ENCODE measurements at places on chromosomes 7 and 10. TPM values are rescaled to one million over a fixed set of nuclear protein-coding genes. Genes with fewer than 3 reads are reported as not detected.
A peak's percentile ranks its signal among the peaks of the same experiment; 100 is the strongest.

GRCh38 chr7:128000854-128001265 is 30.4 kb downstream of the LRRC4 start:
- no peak for DNase-seq

Gene ACBD7
- 6.1 TPM for total RNA-seq

Gene LRRC4
- 5.8 TPM for total RNA-seq

DNA sequence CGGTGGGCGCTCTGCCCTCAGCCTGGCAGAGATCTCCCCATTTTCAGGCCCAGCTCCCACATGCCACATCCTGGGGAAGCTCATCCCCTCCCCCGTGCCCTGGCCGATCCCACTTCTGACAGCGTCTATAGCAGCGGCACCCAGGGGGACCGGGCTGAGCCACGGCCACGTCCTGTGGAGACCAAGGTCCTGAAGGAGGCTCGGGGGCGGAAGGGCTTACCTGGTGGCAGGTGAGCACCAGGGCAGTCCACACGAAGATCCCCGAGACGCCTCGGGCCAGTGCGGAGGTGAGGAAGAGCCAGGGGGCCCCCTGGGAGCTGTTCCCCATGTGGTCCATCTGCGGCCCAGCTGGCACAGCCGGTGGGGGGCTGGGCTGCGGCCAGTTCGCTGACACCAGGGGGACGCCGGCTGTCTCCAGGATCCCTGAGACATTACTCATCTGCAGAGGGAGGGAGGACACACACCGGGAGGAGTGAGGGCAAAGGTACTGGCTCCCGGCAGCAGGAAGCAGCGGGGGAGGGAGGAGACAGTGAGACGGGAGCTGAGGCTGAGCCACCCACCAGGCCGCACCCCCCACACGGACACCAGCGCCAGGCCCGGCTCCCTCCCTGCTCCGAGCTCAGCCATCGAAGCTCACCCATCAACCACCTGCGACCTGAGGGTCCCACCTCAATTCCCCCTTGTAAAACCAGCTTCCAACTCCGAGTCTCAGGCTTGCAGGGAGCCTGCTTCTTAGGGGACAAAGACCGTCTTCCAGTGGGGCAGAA is 776 bp downstream of the TMEM184A start:
- DNase-seq, result peak; percentile 92

- DNase-seq, result no peak
Observed at GRCh38 chr10:119640875-119641526, 10.2 kb upstream of the BAG3 start.

DNA sequence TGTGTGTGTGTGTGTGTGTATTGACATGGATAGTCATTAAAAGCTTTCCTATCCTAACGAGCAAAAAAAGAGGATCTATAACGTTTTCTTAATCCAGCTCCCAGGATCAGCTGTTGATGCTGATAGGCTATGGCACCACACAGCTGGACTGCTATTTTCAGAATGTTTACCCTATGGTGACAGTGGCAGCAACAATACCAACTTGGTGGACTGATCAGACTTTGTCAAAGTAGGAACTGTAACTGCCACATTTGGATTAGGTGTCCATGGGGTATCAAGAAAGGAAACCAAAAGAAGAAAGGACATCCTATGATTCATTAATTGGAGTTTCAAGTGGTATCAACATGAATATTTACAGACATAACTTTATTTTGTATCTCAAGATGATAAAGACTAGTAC is 2.7 kb upstream of the CLEC5A start:
- DNase-seq, result no peak

GRCh38 chr10:34286136-34286739 is 528.9 kb downstream of the PARD3 start:
- peak; percentile 2 for DNase-seq

GRCh38 chr10:4357911-4358310 is 468.1 kb upstream of the AKR1E2 start:
- no peak for DNase-seq

GRCh38 chr10:2618690-2619089 is 448.7 kb upstream of the PFKP start:
- no peak for DNase-seq

Gene NCOA4
- 111 TPM for total RNA-seq

DNA sequence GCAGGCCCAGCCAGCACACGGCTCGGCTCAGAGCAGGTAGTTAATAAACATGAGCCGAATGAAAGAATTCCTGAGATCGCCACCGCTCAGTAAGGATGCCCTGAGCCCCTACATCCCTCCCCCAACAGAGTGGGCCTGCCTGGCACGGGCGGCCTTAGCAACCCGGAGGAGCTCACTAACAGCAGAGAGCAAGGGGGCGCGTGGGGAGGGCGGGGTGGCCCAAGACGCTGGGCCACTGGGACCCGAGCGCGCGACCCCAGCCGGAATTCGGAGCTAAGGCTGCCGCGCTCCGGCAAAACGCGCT is 403 bp upstream of the ENO4 start:
- DNase-seq, result no peak

Gene OR2AE1
- not detected for total RNA-seq

Gene CCL24
- total RNA-seq, result not detected

DNA sequence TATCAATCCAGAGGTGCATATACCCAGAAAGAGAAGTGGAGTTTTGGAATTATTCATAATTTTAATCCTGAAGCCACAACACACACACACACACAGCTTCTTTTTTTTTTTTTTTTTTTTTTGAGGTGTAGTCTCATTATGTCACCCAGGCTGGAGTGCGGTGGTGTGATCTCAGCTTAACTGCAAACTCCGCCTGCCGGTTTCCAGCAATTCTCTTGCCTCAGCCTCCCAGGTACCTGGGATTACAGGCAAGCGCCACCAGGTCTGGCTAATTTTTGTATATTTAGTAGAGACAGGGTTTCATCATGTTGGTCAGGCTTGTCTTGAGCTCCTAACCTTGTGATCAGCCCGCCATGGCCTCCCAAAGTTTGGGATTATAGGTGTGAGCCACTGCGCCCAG is 35.4 kb downstream of the TET1 start:
- no peak for DNase-seq

GRCh38 chr7:150370612-150371071 is 2.0 kb downstream of the REPIN1 start:
- DNase-seq, result no peak

All from H7 (cell line).